ENCODE measurements at places on chromosomes 13 and 19.

DNA sequence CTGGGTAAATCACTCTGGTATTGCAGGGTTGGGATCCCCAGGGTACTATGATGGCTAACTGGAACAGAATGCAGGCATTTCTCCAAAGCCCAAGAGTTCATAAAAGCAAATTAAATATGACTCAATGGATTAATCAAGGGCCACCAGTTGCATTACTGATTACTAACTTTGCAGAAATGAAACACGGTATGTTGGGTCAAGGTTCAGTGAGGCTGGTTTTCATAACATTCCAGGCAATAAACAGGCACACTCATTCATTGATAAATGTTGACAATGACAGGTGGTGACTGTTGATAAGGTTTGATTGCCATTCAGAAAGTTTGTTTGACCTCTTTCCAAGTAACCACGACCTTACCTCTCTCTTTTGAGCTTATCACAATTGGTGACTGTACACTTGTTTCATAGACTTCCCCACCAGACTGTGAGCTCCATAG is 506 bp upstream of the AP1M1 start:
- DNase-seq, result no peak

DNA sequence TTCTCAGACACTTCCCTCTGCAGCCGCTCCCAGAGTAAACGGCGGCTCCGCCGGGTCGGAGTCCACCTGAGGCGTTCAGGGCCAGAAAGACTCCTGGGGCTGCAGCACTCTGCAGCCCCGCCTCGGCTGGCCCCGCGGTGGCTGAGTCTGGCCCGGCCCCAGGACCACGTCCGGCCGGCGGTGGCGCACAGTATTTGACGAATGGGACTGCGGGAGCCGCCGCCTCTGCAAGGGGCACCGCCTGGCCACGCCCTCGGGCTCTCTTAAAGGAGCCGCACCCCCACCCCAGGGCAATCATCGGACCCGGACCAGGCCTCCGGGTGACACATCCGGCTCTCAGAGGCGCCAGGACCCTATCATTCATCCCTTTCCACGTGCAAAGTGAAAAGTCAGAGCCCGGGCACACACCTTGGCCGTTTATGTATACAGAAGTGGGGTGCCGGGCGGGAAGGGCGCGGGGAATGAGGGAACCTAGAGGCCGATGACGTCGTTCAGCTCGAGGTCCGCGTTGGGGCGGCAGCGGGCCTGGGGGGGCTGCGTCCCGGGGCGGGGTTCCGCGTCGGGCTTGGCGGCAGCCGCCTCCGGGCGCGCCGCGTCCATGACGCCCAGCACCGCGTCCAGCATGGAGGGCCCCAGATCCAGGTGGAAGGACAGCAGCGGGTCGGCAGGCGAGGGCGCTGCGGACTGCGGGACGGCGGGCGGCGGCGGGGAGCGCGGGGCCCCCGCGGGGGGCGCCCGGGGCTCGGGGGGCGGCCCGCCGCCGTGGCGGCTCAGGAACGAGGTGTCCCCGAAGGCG is 1.2 kb upstream of the LENG9 start:
- DNase-seq, result no peak

DNA sequence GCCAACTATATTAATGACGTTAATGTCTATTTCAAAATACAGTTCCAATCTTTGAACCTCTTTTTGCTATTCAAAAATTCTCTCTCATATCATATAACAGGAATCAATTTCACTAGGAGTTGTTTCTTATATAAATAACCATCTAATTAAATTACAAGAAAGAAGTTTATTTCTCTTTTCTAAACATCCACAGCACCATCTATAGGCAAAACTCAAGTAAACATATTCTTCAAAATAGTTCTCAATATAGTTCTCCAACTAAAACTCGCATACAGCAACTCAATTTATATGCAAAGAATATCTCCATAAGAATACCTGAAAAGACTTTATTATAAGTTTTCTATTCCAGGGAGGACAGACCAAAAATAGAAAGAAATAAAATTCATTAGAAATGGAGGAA is 65.6 kb downstream of the RBM26 start:
- no peak for DNase-seq

- no peak for DNase-seq
These were observed 83.4 kb downstream of the ATP8A2 start for GRCh38 chr13:25455146-25455545.

DNA sequence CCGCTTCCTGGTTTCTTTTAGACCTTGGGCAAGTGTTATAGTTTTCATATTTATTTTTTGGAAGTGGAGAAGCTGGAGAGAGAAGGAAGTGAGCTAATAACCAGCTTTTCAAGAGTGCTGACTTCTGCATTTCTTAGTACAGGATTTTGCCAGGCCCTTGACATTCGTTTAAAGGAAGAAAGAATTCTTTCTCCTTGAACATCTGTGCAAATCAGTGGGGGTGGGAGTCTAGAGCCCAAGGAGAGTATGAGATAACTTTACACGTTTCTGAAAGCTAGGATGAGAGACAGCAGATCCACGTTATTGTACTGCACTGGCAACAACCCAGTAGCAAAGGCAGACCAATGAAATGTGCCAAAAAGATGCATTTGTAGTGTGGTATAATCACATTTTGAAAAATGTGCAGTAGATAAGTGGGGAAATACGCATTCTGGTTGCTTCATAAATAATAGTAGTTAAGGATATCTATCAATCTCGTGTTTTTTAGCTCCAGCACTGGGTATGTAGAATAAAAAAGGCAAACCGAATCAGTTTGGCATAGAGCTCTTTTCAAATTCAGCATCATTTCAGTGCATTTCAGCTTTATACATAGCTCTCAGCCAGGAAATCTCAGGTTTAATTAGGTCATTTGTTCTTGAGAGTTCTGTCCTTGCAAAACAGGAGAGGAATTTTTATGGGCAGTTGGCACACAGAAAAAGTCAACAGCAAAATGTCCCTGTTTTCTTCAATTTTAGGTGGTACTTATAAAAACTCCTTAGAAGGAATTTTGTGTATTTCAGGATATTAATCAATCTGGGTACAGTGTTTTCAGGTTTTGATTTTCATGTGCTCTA is 4.3 kb downstream of the RNF113B start:
- DNase-seq, result no peak

DNA sequence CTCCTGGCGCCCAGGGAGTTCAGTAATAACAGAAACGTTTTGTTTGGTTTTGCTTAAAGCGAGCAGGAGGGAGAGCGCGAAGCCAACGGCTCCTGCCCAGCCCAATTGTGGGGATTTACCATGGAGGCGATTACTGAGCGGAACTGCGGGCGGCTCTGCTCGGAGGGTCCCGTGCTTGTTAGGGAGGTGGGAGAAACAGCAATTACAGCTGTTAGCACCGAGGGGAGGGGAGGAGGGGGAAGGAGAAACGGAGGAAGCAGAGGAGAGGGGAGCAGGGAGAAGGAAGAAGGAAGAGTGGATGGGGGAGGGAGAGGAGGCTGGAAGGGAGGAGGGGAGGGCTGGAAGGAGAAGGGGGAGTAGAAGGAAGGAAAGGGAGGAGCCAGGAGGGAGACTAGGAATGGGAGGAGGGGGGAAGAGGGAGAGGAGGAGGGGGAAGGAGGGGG is 7.7 kb upstream of the ONECUT3 start:
- DNase-seq, result no peak

DNA sequence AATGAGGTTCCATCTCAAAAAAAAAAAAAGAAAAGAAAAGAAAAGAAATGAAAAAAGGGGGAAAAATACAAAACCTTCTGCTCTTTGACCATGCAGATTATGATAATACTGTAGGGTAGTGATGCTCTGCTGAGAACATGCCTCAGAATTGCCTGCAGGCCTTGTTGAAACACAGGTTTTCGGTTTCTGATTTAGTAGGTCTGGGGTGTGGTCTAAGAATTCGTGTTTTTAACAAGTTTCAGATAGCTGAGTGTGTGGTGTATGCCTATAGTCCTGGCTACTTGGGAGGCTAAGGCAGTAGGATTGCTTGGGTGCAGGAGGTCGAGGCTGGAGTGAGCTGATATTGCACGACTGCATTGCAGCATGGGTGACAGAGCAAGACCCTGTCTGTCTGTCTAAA is 14.9 kb upstream of the CYP2B6 start:
- DNase-seq, result no peak

GRCh38 chr13:29740961-29741360 is 109.5 kb downstream of the UBL3 start:
- DNase-seq, result no peak

DNA sequence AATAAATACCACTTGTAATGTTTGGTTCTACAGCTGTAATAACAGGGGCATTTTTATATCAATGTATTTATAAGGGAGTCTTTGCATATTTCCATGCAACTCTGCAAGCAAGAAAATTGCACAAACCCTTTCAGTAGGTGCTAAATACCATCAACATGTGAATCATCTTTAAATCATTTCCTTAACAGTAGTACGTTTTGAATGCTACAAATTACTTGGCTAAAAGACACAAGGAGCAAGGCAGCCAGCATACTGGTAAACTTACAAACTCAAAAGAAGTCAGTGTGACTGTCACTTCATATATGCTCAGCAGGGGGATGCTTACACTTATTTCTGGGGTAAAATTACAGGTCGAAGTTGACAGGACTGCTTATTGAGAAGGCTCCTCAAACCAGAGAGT is 402.4 kb downstream of the EFNB2 start:
- no peak for DNase-seq

GRCh38 chr13:112770504-112770903 is 80.7 kb downstream of the ATP11A start:
- DNase-seq, result no peak

DNA sequence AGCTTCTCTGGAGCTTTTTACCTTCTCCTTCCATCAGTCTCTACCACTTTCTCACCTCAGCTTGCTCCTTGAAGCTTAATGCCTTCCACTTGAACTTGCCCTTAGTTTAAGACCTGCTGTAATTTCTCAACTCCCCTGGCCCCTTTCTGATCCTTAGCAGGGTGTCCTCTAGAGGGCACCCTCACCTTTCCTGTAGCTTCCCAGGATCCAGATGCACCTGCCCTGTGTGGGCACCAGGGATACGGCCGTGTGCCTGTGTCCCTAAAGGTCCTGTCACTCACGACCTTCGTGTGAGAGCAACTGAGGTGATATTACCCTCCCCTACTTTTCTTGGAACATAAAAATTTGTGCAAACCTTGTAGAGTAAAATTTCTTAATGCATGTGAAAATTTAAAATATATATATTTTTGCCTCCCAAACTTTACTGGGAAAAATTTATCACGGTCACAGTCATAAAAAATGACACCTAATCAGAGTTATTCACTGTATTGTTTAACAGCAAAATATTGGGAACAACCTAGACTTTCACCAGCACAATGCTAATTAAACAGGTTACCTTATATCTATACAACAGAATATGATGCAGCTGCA is 46.4 kb downstream of the PSG3 start:
- DNase-seq, result no peak

DNA sequence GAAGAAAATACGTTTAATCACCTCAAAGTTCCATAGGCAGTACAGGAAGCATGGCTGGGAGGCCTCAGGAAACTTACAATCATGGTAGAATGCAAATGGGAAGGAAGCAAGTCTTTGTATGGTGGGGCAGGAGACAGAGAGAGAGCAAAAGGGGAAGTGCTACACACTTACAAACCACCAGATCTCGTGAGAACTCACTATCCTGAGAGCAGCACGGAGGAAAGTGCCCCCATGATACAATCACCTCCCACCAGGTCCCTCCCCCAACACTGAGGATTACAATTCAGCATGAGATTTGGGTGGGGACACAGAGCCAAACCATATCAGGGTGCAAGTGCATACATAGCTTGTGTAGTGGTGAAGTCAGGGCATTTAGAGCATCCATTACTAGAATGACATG is 92.3 kb upstream of the ANKRD10 start:
- DNase-seq, result no peak

- no peak for DNase-seq
These were observed 80.8 kb downstream of the FREM2 start for GRCh38 chr13:38767506-38768265.

DNA sequence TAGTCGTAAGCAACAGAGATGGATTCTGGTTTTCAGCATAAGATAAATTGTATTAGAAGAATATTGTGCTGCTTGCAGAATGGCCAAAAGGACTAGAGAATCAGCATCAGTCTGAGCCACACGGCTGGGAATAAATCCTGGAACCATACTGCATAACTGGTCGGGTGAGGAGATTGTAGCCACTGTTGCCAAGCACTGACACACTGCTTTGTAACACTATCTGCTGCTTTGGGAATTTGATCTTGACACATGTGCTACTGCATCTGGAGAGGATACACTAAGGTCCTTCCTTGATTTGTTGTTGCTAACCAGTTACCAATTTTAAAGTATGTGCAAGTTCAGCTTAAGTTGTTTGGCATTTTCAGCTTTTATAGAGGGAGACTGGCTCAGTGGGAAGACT is 1.9 kb downstream of the HNRNPA1L2 start:
- no peak for DNase-seq

DNA sequence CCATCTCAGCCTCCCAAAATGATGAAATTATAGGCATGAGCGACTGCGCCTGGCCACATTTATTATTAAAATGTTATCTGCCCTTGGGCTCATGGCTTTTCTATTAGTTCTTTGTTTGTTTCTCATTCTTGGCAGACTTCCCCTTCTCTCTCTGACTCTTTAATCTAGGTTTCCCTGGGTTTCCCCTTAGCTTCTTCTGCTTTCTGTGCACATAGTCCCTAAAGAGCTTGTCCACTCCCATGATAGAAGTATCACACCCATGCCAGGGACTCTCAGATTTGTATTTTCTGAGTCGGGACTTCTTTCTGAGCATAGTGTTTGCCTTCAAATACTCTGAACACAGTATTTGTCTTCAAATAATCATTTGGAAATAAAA is 38.6 kb upstream of the ITM2B start:
- DNase-seq, result no peak

DNA sequence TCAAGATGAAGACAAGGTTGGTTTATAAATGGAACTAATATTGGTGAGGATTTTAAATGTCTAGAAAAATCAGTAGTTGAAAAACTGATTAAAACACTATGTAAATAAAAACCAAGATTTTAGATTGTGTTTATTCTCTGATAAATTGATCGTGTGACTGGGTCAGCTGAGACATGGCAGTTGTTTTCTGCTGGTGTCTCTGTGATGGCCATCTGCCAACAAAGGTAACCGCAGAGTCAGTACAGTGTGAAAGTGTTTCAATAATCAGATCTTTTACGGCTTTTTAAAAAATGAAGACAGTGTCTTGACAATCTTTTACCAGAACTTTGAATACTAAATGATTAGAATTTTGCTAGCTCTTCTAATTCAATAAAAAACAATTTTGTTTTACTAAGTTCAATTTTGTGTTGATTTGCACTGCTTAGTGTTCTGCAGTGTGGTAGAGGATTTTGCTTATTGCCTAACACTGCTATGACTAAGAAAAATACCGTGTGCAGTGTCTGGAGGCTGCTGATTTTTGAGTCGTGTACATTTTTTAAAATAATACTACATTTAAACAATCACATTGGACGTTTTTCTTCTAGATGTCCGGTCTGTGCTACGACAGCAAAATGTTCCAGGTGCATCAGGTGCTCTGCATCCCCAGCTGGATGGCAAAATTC is 32.7 kb upstream of the GPR183 start:
- DNase-seq, result no peak

GRCh38 chr19:10764340-10764894 is 46.5 kb downstream of the DNM2 start:
- no peak for DNase-seq

DNA sequence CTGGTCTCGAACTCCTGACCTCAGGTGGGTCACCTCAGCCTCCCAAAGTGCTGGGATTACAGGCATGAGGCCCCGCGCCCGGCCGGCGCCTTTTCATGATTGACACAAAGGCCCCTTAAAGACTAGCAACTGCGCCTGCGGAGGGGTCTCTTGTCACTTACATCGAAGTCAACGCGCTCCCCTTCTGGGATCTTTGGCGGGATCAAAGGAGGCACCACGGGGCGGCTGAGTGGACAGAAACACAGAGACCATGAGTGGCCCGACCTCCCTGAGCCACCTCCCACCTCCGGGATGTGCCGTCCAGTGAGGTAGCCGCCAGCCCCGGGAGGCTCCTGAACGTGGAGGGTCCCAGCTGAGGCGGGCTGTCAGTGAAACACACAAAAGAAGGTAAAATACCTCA is 7.3 kb downstream of the TNNT1 start:
- DNase-seq, result no peak
